K562 (cell line): ENCODE measurements at places on chromosomes 12 and 14.

DNA sequence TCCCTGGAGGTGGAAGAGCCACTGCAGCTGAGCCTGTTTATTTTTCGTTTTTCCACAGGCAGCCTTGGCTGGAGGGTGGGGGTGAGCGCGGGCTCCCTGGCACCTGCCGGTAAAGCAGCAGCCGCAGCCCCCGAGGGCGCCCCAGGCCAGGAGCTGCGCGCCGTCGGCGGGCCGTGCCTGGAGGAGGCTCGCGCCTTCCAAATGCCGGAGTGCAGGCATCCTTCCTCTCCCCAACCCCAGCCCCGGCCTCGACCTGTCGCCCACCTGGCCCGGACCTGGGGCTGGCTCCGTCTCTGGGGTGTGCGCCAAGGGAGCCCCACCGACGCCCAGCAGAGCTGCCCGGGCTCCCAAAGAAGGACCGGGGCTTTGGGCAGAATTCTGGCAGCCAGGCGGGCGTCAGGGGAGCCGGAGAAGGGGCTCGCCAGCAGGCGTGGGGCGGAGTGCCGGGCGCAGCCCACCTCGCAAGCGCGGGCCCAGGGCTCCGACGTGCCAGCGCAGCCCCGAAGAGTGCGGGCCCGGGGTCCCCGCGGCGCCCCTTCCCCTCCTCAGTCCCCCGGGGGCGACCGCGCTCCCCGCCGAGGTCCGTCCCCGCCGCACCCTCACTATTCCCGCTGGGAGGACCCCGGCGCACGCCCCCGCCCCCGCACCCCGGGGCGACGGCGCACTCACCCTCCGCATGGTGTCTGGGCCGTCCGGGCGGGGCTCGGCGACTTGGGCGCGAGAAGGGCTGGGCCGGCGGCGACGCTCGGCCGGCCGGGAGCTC, 130.3 kb downstream of the NDUFA12 start:
- DNase-seq: peak; percentile 31

DNA sequence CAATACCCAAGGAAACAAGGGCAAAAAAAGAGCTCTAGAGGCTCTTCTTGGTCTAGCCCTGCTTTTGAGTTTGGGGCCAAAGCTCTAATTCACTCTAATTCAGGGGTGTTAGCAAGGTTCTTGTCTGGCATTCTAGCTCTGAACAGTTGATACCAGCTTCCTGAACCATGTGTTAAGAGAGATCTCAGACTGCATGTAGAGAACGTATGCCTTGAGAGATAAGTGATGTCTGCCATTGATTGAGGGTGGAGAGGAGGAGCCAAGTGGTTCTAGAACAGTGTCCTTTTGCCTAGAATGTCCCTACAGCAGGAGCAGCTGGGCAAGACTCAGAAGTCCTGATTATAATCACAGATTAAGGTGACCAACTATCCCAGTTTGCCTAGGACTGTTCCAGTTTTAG, 18.2 kb upstream of the POC1B start:
- peak; percentile 35 for DNase-seq

DNA sequence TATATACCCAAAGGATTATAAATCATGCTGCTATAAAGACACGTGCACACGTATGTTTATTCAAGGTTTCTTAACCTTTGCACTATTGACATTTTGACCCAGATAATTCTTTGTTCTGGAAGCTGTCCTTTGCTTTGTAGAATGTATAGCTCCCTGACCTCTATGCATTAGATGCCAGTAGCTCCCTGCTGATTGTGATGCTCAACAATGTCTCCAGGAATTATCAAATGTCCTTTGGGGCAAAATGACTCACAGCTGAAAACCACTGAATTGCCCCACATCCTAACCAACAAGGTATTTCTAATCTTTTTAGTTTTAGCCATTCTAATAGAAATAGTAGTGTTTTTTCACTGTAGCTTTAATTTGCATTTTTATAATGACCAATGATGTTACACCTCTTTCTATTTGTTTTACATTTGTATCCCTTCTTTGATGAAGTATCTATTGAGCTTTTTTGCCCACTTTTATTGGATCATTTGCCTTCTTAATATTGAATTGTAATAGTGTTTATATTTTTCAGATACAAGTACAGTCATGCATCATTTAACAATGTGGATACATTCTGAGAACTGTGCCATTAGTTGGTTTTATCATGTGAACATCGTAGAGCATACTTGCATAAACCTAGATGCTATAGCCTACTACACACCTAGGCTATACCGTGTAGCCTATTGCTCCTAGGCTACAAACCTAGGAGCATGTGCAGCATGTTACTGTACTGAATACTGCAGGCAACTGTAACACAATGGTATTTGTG, 10.4 kb upstream of the NOPCHAP1 start:
- DNase-seq: no peak

DNA sequence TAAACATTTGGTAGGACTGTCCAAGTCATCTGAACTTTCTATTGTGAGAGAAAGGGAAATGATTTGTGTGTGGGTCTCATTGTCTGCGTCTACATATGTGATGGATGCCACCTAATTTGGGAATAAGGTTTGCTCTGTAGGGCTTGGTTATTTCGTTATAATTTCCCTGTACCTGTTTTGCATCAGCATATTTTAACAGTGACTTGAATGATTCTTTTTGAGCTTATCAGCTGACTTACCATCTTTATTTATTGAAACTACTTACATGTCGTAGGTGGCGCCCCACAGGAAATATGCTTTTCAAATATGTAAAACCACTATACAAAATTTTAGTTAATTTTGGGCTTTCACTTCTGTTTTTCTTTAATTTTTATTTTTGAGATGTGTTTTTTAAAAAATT, 56.5 kb upstream of the BCAT1 start:
- DNase-seq: no peak

- DNase-seq: no peak
Observed at GRCh38 chr14:91519239-91520036, 9.3 kb upstream of the PPP4R3A start.

DNA sequence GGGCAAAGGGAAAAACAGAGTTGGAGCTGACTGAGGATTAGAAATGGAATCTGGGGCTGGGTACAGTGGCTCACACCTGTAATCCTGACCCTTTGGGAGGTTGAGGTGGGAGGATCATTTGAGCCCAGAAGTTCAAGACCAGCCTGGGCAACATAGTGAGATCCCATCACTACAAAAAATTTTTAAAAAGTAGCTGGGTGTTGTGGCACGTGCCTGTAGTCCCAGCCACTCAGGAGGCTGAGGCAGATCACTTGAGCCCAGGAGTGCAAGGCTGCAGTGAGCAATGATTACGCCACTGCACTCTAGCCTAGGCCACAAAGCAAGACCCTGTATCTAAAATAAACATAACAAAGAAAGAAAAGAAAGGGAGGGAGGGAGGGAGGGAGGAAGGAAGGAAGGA, 14.9 kb upstream of the DCP1B start:
- DNase-seq: no peak

GRCh38 chr14:35051796-35052195, 5.7 kb downstream of the FAM177A1 start:
- DNase-seq: no peak

DNA sequence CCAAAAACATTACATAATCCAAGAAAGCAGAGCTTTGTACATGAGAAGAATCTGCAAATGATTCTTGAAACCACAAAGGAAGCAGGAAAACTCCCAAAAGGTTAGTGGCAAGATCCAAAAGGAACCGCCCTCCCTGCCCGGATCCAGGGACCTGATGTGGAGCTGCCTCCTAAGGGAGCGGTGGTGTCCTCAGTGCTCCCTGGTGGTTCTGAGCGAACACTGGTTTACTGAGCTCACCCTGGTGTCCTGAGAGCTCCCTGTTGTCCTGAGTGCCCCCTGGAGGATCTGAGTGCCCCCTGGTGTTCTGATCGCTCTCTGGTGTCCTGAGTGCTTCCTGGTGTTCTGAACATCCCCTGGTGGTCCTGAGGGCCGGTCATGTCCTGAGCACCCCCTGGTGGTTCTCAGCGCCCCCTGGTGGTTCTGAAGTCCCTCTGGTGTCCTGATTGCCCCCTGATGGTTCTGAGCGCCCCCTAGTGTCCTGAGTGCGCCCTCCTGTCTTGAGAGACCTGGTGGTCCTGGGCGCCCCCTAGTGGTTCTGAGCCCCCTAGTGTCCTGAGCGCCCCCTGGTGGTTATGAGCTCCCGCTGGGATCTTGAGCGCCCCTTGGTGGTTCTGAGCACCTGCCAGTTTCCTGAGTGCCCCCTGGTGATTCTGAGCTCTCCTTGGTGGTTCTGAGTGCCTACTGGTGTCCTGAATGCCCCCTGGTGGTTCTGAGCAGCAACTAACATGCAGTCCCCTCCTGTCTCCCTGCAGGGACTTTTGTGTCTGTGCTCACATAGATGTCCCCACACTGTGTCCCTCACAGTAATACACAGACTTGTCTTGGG, 891.1 kb downstream of the TMEM121 start:
- peak; percentile 74 for DNase-seq

DNA sequence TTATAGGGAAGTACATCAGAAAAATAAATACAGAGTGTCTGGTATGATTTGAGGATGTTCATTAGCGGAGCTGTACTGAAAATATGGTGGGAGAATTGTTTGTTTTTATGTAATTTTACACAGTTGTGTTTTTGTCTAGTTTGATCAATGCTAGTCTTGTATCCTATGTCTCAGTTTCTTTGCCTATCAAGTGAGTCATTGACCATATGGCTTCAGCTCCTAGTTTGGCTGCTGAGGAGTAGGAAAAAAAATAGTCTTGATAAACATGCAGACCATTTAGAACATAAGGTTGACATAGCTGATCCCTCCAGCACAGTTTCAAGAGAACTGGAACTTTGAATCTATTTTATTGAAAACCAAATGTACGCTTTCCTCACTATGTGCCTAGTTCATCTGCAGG, 1292.1 kb upstream of the FLRT2 start:
- no peak for DNase-seq

DNA sequence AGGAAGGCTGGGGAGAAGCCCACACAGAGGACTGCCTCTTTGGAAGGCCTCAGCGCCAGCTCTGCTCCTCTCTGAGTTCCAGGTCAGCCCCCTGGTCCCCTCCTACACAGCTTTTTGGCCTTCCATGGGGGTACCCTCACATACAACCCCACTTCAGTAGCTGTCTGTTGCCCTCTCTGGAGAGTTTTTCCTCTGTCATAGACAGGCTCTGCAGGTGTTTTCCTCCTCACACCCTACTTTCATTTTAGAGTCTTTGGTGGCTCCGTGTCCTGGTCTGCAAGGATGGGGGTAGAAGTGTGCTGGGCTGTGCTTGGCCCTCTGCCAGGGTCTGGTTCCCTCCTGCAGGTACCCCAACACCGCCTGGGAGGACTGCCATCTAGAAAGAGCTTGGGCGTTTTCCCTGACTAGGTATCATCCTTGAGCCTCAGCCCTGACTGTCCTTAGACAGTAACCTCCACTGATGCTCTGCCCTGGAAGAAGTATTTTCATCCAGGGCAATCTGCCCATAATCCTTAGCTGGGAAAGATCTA, 15.1 kb downstream of the ZDHHC22 start:
- no peak for DNase-seq

DNA sequence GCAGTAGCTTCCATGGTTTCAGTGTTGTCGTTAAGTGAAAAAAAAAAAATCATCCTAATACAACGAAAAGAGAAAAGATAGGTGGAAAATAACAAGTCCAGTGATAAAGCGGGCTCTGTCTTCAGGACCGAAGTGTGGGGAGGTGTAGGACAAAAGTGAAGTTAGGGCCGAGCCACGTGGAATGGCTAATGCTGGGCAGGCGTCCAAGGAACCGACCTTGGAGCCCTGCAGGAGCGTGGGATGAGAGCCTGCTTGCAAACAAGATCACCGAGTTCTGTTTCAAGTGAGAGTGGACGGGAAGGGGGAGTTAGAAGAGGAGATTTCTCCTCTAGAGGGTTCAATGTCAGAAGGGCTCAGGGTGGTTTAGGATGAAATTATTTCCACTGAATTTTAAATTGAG, 22.2 kb downstream of the A2ML1 start:
- DNase-seq: peak; percentile 34

DNA sequence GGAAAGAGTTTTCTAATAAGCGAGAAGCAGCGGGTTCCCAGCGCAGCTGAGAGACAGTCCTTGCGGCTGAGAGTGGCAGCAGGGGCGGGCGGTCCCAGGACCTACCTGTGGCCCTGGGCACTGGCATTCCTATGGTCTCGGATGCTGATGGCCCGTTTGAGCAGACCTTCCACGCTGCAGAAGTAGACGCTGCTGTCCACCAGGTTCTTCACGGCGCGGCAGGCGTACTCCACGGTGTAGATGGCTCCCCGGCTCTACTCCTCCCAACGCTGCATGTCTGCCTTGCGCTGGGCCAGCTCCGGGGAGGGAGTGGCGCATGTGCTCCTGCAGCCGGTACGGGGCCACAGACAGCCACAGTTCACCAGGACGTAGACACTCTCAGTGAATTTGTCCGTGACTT, 21.8 kb upstream of the PLEKHA5 start:
- DNase-seq: no peak

DNA sequence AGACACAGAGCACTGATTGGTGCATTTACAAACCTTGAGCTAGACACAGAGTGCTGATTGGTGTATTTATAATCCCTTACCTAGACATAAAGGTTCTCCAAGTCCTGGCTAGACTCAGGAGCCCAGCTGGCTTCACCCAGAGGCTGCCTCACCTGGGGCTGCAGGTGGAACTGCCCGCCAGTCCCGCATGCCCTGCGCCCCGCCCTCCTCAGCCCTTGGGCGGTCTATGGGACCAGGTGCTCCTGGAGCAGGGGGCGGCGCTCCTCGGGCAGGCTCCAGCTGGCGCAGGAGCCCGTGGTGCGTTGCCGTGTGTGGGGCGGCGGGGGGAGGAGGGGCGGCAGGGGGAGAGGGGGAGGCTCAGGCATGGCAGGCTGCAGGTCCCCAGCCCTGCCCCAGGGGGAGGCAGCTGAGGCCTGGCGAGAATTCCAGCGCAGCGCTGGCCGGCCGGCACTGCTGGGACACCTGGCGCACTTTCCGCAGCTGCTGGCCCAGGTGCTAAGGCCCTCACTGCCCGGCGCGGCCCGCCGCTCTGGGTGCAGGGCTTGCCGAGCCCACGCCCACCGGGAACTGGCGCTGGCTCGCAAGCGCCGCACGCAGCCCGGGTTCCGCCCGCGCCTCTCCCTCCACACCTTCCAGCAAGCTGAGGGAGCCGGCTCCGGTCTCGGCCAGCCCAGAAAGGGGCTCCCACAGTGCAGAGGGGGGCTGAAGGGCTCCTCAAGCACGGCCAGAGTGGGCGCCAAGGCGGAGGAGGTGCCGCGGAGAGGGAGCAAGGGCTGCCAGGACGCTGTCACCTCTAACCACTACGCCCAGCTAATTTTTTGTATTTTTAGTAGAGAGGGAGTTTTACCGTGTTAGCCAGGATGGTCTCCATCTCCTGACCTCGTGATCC, 3.1 kb upstream of the SLCO1B3 start:
- no peak for DNase-seq

DNA sequence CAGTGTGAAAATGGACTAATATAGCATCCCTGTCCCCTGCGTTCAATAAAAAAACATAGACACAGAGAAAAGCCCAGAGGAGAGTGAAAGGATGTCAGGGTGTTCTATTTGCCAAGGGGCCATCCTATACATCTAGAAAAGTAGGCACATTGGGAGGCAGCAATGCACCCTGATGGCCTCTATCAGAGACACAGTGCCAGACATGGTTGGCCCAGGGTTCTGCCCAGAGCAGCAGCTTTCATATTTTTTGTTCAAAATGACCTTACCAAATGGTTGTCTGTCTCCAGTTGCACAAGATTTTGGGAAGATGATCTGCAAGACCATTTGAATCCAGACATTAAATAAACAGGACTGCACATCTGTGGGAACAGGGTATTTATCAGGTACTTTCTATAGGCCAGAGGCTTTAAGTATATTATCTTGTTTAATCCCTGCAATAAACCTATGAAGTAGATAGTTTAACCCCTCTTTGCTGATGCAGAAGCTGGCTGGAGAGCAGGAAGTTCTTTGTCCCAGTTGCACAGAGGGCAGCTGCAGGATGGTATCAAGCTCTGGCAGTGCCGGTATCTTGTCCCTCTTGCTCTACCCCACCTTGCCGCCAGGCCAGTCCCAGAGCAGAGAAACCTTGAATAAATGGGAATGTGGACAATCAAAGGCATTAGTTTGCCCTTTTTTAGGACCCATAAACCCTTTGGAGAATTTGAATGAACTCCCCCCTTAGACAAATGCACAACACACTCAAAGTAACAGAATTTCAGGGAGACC, 171.8 kb upstream of the PWP1 start:
- DNase-seq: no peak
